Coronary artery (tissue), 2 donors: ENCODE measurements at places on chromosomes 3 and 15.

DNA sequence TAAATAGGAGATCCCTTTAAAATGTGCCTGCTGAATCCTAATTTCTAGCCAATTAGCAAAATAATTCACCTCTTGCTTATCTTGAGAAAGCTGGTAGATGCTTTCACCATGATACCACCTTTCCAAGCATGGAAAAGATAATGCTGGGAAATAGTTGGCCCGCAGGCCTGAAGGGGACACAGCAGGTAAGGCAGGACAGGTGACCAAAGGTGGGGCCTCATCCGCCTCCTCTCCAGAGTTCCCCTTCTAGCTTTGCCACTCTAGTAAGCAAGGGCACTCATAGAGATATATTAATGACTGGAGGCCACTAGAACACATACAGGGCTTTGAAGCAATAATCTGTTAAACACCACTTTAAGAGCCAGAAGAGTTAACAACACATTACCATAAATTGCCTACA lies 45.5 kb downstream of the SATB1 start:
- no peak for DNase-seq

DNA sequence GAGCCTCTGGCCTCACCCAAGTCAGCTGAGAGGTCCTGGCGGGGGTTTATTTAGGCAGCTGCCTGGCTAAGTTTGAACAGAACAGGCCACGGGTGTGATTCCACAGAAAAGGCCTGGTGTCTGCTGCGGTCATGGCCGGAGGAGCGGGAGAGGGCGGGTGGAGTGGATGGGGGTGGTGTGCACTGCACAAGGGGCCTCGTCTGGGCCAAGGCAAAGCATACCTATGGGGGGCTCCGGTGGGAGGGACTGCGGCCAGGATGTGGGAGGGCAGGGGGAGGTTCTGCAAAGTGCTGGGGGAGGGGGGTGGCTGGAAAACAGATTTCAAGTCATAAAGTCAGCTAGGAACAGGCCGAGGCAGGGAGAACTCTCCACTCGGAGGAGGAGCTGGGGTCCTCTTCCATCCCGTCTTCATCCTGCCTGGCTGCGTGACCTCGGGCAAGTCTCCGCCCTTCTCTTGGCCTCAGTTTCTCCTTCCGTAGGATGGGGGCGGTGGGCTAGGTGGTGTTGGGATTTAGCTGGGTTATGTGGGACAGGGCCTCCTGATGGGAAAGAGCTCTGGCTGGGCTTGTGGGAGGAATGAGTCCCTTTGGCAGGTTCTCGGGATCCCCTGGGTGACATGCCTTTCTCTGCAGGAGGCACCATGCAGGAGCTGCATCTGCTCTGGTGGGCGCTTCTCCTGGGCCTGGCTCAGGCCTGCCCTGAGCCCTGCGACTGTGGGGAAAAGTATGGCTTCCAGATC lies 878 bp downstream of the ISLR start:
- DNase-seq = peak; percentile 76

- no peak for DNase-seq
These were observed 18.4 kb downstream of the HLTF start for GRCh38 chr3:149067883-149068282.

DNA sequence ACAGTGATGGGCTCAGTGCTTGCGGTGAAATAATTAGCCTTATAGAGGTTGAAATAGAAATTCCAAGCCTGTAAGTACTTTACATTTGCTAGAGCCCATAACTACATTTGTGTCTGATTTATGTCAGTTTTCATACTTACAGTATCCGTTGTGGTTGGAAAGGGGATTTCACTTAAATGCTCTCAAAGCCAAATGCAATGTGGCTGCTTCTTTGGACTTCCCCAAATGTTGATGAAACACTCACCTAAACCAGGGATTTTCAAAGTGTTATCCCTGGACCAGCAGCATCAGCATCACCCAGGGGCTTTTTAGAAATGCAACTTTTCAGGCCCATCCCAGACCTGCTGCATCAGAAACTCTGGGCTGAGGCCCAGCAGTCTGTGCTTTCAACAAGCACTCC lies 378.7 kb downstream of the MCTP2 start:
- DNase-seq = no peak

DNA sequence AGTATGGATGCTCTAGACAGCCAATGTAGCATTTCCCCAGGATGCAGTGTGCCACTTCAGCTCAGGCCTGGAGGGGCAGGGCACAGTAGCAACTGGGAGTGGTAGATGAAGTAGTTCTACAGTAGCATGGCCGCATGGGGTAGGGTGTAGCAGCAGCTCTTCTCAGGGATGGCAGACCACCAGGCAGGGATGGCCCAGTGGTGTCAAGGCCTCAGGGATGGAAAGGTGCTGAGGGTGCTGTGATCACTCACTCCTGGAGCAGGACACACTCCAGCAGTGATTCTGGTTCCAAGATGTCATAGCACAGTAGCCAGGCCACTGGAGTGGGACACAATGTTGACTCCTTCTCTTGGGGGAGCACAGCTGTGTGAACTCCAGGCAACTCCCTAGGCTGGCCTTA lies 210.9 kb upstream of the LYSMD4 start:
- no peak for DNase-seq

- DNase-seq = no peak
These were observed 3.3 kb upstream of the ALAS1 start for GRCh38 chr3:52194485-52195290.

DNA sequence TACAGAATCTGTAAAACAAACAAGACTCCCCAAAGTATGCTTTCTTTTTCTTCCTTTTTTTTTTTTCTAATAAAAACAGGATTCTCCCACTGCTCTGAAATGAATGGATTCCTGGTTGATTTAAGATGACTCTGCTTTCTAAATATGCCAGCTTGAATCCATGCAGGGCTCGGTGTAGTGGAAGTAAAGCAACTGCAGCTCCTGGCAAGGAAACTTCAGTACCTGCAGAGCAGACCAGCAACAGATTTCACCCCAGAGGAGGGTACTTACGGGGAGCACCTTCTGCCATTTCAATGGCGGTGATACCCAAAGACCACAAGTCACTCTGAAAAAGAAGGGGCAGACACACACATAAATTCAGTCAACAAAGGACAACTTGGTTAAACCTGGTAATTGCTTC lies 150.5 kb upstream of the SLC2A2 start:
- DNase-seq = no peak

DNA sequence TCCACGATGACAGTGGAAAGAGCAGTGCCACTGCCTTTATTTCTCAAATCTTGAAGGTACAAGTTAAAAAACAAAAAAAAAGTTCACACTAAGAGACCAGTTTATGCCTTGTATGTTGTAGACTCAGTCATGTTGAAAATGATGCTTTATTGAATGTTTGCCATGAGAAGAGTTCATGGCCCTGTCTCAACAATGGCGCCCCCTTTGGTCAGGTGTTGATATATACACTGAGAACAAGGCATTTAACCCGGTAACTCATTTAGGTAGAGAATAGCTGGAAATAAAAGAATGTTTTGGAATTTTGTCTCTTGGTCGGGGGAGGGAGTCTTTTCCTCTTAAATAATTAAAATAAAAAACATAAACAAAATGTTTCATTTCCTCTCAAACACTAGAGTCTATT lies 145.6 kb upstream of the SLC2A2 start:
- no peak for DNase-seq

DNA sequence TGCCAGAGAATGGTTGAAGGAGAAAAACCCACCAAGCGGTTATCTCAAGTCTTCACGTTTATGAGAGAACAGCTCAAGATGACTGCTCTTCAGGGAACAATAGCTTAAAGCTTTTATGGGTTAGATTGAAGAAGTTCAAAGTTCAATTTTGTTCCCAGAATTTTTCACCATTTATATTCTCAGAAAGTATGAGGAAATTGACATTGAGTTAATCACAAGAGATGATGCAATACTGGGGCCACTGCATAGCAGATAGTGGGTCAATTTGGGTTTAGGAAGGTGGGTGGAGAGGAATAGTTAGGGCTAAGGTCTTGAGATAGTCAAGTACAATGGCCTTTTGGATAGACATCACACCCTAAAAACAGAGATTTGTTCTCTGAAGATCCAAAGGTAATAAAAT lies 539.3 kb downstream of the SQOR start:
- DNase-seq = no peak

- no peak for DNase-seq
These were observed 26.7 kb downstream of the SLC2A2 start for GRCh38 chr3:170999737-171000242.

GRCh38 chr15:97759363-97759762 lies 201.1 kb upstream of the ARRDC4 start:
- DNase-seq = no peak

DNA sequence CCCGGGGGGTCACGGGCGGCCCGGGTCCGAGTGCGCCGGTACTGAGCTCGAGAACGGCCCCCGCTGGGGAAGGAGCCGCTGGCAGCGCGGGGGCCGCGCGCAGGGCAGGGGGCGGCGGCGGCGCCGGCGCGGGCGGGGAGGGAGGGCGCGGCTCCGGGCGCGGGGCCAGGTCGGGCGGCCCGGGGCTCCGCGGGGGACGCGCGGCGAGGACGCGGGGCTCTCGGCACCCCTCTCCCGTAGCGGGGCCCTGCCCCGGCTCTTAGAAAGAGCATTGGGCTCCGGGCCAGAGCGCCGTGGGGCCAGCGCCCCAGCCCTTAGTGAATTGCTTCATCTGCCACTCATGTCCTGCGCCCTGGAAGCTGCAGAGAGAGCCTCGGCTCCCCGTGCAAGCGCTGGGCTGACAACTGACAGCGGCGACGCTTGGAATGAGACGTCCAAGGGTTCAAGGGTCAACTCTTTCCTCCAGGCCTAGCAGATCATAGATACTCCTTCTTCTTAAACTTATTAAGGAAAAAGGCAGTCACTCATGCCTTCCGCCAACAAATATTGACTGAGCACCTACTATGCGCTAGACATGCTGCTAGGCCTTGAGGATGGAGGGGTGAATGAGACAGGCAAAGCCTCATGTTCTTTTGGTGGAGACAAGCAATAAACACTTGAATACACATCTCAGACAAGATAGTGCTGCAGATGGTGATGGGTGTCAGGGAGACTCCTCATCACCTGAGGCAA lies 140.8 kb downstream of the SMAD6 start:
- DNase-seq = peak; percentile 89

- no peak for DNase-seq
These were observed 29.2 kb downstream of the NSUN3 start for GRCh38 chr3:94092086-94092485.

- DNase-seq = no peak
These were observed 84.9 kb downstream of the MEIS2 start for GRCh38 chr15:37015451-37015850.

GRCh38 chr3:101643861-101644613 lies 32.9 kb downstream of the ZBTB11 start:
- DNase-seq = no peak

GRCh38 chr3:139764936-139765335 lies 87.2 kb upstream of the NMNAT3 start:
- no peak for DNase-seq

DNA sequence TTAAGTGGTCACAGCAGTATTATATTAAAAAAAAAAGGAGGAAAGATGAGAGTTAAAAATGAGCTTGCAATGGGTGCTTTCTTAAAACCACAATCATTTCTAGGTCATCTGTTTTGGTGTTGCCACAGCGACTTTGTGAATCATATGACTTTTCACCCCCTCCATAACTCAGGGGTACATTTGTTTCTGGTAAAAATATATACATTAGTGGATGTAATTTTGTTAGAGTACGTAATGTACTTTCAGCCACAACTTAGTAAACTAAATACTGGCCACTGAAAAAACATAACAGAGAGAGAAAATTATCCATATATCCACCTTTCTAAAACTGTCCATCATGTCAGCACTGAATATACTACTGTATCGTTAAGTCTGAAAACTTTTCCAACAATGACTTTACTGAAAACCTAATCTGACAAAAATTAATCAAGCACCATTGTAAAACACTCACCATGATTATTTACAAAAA lies 3.4 kb downstream of the ANKRD28 start:
- DNase-seq = no peak

DNA sequence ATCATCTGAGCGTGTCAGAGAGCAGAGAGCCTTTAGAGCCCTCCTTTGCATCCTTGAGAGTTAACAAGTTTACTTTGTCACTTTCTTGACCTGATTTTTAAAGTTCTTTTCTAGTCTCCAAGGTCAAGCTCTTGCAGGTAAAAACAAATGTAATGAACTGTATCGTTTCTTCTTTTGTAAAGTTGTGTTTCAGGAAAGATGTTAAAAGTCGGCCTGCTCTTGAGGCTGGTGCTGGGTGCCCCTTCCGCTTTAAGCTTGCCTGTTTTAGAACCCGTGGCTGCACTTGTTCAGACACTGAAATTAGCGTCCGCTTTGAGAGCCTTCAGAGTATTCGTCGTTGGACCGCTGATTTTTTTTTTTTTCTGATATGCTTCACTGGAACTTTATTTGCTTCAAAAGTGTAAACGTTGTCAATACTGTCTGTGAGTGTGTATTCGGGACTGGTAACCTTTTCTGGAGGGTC lies 52.6 kb upstream of the ULK4 start:
- DNase-seq = no peak

- peak; percentile 79 for DNase-seq
These were observed 131.2 kb downstream of the IGF1R start for GRCh38 chr15:98779463-98780071.

GRCh38 chr15:88401251-88401995 lies 65.8 kb downstream of the MRPL46 start:
- DNase-seq = no peak

- no peak for DNase-seq
These were observed 91.3 kb downstream of the FNDC3B start for GRCh38 chr3:172130717-172131050.

DNA sequence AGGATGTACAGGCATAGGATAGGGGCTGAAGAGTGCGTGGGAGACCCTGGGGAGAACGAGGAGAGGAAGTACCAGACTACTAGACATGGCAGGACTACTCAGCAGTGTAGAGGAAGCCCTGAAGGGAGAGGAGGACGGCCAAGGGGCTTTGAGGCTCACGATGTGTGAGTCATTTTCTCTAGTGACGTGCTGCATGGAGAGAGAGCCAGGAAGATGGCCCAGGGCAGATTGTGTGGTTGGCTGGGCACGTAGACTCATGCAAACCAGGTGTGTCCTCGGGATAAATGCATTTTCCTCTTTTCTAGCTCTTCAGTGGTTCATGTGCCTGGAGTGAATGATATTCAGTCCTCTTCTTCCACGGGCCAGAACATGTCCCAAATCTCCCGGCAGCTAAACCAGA lies 115.0 kb upstream of the ABHD17C start:
- DNase-seq = no peak

GRCh38 chr3:149388531-149389417 lies 11.3 kb upstream of the TM4SF1 start:
- DNase-seq = no peak

DNA sequence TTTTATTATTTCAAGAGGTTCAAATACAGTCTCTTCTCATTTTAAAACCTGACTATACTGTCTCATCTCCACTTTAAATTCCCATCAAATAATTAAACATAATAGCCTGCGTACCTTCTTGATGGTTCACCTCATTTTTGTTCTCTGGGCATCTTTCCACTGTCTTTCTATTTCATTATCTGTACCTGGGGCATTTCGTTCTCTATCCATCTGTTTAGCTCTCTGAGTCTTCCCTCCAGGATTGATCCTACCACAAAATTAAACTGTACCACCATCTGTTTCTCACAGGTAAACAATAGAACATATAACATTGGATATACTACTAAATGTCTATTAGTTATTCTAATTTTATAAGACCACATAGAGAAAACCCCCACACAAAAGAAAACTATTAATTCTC lies 1331.4 kb downstream of the NSUN3 start:
- no peak for DNase-seq

GRCh38 chr3:61452535-61453090 lies 108.8 kb upstream of the PTPRG start:
- no peak for DNase-seq
